ENCODE measurements at places on chromosomes 7 and 10.

DNA sequence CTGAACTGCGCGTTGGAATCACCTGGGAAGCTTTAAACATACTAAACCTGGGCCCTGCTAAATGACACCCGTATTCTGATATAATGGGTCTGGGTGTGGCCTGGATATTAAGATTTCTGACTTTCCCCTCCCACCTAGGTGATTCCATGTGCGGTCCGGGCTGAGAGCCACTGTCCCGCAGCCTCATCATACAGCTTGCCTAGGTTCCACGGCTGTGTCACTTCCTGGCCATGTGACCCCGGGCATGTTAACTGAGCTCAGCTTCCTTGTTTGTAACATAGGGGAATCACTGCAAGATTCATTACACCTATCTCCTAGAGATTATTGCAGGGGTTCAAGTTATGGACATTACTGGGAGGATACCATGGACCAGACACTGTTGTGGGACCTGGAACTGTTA is 472.7 kb upstream of the GALNT17 start:
- no peak for DNase-seq

DNA sequence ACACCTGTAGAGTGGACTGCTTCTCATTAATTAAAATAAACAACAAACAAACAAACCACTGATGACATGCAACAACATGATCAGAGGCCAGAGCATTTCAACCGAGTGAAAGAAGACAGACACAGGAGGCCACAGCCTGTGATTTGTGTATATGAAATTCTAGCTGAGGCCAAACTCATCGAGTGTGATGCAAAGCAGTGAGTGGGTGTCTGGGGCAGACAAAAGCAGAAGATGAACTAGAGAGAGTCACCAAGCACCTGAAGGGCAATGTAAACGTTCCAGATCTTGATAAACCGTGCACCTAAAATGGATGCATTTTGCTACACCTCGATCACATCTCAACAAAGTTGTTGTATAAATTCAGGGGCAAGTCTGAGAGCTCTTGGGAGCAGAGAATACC is 108.4 kb downstream of the KLF6 start:
- no peak for DNase-seq

DNA sequence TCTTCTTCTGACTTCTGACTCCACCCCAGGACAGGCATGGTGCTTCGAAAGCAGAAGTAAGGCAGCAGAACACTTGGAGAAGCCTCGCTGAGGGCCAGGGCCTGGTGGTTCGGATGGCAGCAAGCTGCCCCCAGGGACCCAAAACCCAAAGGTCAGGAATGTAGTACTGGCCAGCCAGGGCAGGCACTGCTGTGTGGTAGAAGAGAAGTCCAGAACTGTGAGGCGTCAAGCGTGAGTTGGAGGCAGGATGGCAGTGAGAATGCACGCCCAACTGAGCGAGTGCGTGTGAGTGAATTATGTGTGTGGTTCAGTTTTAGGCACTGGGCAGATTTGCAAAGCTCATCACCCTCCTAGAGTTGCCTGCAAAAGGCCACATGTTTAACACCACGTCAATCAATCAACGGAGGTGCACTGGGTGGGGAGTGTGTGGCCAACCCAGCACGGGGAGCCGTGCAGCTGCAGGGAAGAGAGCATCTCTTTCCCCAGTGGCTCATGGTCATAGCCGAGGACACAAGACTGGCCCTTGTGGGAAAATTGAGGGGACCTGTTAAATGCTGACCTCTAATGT is 144.3 kb downstream of the KCNMA1 start:
- DNase-seq: no peak

GRCh38 chr7:76513817-76514799 is 3.8 kb downstream of the UPK3B start:
- no peak for DNase-seq

- no peak for DNase-seq
Measured at GRCh38 chr10:21060626-21061025, 163.5 kb upstream of the NEBL start.

GRCh38 chr7:80500325-80500724 is 11.5 kb downstream of the GNAT3 start:
- no peak for DNase-seq

- no peak for DNase-seq
Measured at GRCh38 chr10:54402576-54402975, 398.5 kb downstream of the PCDH15 start.

DNA sequence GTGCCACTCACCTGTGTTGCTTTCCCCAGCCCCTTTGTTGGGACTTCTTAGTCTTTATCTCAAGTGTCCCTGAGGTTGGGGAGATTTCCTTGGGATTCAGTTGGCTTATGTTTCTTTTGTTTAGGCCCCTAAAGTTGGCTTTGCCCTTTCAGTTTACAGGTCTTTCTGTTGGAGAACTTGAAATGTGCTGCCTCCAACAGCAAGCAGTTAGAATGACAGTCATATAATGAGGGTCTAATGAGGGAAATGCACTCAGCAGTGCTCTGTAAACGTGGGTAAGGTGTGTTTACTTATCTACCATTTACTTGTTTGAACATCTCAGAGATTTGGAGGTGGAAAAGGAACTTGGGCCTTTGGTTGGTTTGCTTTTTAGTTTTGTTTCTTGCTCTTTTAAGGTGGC is 191.4 kb upstream of the STK17A start:
- DNase-seq: no peak

GRCh38 chr10:33290321-33291052 is 44.0 kb downstream of the NRP1 start:
- no peak for DNase-seq

GRCh38 chr7:148436571-148436970 is 154.0 kb upstream of the C7orf33 start:
- no peak for DNase-seq

DNA sequence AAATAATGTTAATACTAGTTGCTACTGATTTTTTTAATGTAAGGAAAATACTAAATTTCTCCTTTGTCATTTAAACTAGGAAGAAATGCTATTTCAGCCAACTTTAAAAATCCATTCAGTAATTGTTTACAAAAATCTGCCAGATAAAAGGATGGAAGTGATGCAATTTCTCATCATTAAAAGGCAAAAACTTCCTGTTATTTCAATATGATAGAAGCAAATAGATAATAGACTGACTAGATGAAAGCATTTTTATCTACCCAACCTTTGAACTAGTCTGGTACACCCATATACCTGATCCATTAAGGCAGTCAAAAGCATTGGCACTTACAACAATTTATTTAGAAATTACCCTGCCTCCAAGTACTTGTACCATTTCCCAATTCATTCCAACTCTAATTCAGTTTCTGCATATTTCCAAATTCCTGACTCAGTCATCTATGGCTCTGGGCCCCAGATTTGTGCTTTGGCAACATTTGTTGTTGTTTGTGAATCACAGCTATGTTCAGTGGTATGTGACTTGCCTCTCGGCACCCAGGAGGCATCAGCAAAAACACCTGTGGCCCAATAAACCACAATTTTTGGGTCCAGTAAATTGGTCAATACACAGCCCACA is 482.6 kb upstream of the SEMA3A start:
- DNase-seq: no peak
